DMS 273 treated with DMSO at 0.1 percent for 48 hours (cell line): ENCODE measurements at places on chromosomes 5 and 9.

GRCh38 chr9:130289711-130290241 is 24.2 kb downstream of the HMCN2 start:
- DNase-seq, result no peak

DNA sequence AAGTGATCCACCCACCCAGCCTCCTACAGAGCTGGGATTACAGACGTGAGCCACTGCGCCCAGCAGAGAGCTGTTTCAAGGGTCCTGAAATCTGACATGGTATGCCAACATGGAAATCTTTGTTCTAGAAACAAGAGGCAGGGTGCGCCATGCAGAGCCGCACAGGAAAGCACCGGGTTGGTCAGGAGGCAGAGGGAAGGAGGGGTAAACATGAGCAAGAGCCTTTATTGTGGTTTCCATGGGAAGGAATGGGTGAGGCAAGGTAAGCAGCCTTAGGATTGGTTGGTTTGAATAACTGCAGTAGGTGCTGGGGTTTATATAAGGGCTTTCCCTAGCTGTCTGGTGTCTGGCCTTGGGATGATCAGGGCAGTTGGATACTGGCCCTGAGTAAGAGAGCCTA is 5.5 kb upstream of the EXOSC2 start:
- DNase-seq, result no peak

DNA sequence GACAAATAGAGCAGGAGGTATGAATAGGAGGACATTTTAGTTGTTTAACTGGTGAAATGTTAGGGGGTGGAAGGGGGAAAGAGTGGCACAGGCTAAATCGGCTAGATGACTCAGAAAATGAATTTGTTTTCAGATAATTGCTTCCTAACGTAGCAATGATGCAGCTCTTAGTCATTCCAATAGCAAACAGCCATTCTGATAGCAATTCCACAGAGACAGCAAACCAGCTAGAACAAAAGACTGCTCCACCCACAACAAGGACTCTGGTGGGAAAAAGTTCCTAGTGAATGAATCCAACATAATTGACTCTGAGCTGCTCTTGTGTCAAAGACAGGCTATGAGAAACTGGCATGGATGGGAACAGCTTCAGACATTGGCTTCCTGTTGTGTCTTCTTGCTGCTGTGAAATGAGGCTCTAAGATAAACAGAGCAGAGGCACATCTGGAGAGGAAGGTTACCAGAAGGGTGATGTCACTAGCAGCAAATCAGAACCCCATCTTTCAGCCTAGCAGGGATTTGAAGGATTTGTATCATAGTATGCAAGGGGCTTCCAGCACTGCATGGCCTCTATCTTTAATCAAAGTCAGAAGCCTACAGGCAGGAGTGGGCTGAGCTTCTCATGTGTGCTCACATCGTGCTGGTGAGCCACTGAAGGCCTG is 28.1 kb upstream of the F2RL1 start:
- no peak for DNase-seq

GRCh38 chr5:14472986-14473567 is 108.5 kb upstream of the OTULINL start:
- DNase-seq, result no peak

DNA sequence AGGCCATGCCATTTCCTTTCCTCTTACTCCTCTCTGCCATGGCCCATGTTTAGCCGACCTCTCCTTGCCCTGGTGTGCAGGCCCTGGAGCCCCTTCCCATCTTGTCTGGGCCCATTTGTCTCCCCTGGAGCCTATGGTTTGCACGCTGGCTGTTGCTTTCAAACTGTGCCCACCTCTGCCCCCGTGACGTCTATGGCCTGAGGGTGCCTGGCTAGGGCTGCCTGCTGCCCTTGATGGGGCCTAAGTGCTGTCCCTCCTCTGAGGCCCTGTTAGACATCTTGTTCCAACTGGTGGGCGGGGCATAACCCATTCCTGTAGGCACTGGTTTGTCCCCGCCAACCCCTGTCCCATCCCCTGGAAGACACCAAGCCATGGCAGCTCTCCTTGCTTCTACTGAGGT is 22.7 kb upstream of the ENHO start:
- DNase-seq, result no peak

- no peak for DNase-seq
These were observed 276.9 kb upstream of the WWC1 start for GRCh38 chr5:168014433-168015123.

- DNase-seq, result no peak
These were observed 20.9 kb upstream of the ADAM19 start for GRCh38 chr5:157596487-157596886.

- no peak for DNase-seq
These were observed 49.2 kb upstream of the SMIM32 start for GRCh38 chr5:136242136-136242535.

- no peak for DNase-seq
These were observed 13.4 kb upstream of the TXNDC8 start for GRCh38 chr9:110351009-110351467.

DNA sequence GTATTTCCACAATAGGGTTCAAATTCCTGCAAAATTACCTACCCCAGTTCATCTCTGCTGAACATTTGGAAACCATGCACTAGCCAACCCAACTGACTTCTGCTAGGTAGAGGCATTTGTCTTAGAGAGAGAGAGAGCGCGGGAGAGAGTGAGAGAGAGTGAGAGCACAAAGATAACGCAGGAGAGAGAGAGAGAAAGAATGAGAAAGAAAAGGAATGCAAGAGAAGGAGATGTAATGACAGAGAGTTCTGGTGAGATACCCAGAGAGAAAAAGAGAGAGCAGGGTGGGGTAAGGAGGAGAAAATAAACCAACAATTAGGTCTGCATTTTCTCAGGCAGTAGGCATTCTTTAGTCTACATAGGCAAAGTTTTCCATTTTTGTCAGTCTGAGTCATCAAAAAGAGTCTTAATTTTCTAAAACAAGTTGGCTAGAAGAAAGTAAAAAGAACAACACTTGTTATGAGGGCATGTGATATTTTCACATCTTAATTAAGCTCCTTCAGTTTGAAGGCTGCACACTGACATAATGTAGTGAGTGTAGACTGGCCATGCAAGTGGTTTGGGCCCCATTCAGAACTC is 98.2 kb downstream of the MAP1B start:
- DNase-seq, result no peak

DNA sequence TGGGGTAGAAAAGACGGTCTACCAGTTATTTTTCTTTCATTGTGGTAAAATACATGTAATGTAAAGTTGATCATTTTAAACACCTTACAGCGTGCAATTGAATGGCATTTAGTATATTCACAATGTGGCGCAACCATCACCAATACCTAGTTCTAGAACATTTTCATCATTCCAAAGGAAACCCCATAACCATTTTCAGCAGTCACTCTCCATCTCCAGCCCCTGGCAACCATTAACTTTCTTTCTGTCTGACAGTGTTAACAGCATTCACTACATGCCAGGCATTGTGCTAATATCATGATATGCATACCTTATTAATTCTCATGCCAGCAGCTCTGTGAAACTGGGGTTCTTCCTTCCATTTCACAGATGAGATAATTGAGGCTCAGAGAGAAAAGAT is 32.0 kb downstream of the PTGS1 start:
- no peak for DNase-seq

- no peak for DNase-seq
These were observed 6.8 kb downstream of the PIP5KL1 start for GRCh38 chr9:127923771-127924170.

- DNase-seq, result no peak
These were observed 101.2 kb downstream of the AK8 start for GRCh38 chr9:132776891-132777290.

DNA sequence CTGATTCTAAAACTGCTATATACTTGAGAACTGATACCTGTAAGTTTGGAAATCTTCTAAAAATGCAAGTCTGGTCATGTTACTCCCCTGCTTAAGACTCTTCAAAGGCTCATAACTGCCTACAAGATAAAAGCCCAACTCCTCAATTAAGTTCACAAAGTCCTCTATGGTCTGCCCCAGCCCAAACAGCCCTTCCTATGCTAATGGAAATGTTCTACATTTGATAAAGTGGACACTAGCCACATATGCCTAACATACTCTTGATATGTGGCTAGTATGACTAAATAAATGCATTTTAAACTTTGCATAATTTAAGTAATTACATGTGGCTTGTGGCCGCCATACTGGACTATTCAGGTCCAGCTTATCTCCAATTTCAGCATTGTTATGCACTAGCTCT is 204.5 kb downstream of the AP3B1 start:
- DNase-seq, result no peak

GRCh38 chr9:72333197-72333596 is 31.8 kb downstream of the ZFAND5 start:
- peak; percentile 64 for DNase-seq

GRCh38 chr5:131983244-131983771 is 28.1 kb downstream of the ACSL6 start:
- DNase-seq, result no peak

- no peak for DNase-seq
These were observed 98.7 kb downstream of the SLC24A2 start for GRCh38 chr9:19690128-19690527.
